ENCODE measurements at places on chromosomes 7 and 10.

GRCh38 chr10:88060762-88061161 lies 197.3 kb downstream of the PTEN start:
- no peak for DNase-seq

GRCh38 chr7:143369678-143370651 lies 7.5 kb upstream of the FAM131B start:
- no peak for DNase-seq

GRCh38 chr7:152617056-152617455 lies 58.9 kb downstream of the XRCC2 start:
- no peak for DNase-seq

DNA sequence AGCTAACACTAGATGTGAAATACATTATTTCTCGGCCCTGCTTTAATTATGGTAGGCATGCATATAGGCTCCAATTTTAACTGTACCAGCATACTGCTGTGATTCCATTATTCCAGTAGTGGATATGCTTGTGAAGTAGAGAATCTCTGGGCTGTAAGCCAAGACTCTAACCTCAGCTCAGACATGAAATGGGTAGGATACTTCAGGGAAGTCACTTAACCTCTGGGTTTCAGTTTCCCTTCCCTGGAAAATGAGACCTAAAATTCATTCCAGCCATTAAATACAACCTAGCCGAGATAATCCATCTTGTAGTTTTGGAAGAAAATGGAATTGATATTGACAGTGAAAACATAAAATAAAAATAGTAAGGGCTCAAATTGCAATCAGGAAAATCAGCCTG lies 59.6 kb upstream of the TRIL start:
- no peak for DNase-seq

DNA sequence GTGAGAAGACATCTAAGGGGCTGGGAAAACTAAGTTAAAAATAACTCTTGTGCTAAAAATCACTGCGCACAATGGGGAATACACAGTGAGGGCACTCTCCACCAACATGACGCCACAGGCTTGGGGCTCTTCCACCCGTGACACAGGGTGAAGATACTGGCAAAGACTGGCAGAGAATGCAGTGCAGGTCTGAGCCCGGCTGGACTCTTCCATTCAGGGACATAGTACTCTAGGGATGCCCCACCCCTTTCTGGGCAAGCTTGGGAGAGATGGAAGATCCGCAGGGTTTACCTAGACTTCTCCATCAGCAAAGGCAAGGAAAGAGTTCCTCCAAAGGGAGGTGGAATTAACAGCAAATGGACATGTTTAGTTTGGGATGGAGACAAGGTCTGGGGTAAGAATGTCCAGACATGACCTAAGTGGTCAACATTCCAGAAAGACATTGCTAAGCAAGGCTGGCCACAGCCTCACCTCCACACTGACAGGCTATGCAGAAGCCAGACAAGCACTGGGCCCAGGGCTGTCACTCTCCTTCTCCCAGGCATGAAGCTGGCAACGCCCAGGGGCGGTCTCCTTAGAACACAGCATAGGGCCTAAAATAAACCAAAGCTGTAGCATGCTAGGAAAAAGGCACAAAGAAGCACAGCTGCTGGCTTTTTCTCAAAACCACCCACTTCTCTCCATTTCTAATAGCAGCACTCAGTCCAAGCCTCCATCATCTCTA lies 28.1 kb downstream of the XPNPEP1 start:
- DNase-seq = no peak

DNA sequence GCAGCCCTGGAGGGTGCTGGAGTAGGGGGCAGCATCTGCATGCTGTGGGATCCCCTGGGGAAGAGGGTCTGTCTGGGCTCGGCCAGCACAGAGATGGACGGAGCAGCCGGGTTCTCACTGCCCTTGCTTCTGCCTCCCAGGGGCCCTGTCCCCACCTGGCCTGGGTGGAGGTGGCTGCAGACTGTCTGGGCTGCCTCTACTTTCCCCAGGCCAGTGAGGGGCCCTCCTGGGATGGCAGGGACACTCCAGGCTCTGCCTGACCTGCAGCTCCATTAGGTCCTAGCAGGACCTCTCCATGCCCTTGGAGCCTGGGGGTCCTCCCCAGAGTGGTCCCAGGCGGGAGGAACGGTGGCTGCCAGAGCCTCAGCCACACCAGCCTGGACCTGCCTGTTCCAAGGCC lies 63.7 kb downstream of the PWWP2B start:
- DNase-seq = no peak

GRCh38 chr7:78367280-78367773 lies 568.8 kb downstream of the PHTF2 start:
- no peak for DNase-seq

DNA sequence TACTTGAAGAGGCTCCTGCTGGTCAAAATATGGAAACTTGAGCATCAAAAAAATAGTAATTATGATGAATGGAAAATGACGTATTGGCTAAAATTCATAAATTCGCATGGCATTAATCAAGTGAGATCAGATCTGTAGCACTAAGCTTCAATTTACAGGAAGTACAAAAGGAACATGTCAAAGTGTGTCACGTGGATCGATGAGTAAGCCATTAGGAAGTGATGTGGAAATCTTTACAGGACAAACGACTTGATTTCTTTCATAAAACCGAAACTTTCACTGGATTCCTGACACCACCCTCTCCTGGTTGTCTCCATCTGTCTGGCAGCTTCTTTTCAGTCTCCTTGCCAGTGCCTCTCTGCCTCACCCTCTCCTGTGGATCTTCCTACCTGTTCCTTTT lies 25.8 kb downstream of the AKR1C8 start:
- no peak for DNase-seq

GRCh38 chr10:77012812-77013500 lies 624.7 kb downstream of the KCNMA1 start:
- DNase-seq = no peak

DNA sequence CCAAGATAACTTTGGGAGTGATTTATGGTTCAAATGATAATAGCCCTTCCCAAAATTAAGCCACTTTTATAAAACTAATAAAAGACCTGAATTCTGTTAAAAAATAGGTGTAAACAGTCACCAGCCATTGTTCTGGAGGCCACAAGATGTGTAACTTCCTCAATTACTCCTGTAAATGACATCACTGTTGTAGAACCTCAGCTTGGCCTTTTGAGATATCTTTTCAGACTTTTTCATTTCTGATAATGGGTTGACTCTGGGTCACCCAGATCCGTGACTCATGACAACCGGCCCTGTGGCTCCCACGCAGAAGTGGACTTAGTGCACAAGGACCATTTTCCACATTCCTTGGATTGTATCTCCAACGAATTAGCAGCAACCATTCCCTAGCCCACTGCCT lies 106.6 kb downstream of the DKK1 start:
- no peak for DNase-seq

GRCh38 chr7:127692200-127692599 lies 40.2 kb downstream of the SND1 start:
- no peak for DNase-seq

DNA sequence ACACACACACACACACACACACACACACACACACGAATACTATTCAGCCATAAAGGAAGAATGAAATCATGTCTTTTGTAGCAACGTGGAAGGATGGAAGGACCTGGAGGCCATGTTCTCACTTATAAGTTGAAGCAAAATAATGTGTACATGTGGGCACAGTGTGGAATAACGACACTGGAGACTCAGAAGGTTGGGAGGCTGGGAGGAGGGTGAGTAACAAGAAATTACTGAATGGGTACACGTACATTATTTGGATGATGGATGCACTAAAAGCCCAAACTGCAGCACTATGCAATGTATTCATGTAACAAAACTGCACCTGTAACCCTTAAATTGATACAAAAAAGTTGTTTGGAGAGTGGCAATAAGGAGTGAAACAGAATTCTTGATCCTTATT lies 32.1 kb downstream of the KMT2C start:
- no peak for DNase-seq

- no peak for DNase-seq
Measured at GRCh38 chr7:129389829-129390228, 44.4 kb upstream of the STRIP2 start.

GRCh38 chr7:1713502-1714484 lies 43.7 kb downstream of the ELFN1 start:
- no peak for DNase-seq

DNA sequence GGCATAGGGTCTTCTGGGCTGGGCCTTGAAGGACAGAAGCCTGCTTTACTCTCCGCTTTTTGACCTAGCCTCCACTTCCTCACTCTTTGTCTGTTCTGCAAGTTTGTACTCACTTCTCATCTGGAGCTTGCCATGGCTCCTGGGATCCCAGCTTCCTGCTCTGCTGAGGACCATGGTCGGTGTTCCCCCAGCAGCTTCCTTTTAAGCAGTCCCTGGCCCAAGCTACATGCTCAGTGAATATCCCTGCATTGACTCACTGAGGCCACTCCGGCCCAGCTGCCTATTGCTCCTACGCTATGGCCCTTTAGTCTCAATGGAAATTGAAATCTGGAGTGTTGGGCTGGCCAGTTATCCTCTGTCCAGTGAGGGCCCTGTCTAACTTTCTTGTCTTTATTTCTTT lies 427.7 kb downstream of the RPS24 start:
- no peak for DNase-seq

GRCh38 chr7:28570970-28571288 lies 158.6 kb downstream of the CREB5 start:
- DNase-seq = no peak

DNA sequence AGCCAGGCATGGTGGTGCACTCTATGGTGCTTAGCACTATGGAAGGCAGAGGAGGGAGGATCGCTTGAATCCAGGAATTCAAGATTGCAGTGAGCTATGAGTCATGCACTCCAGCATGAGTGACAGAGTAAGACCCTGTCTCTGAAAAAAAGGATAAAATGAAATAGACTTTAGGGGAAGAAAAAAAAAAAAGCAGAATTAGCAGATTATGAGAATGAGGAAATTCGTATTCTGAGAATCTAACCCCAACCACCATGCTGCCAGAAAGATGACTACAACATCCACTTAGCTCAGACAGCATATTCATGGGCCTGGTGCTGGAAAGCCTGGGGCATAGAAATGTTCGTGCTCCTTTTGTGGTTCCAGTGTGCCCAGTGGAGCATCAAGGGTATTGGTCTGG lies 63.3 kb downstream of the TMEM26 start:
- DNase-seq = no peak

GRCh38 chr7:137579913-137580640 lies 236.5 kb upstream of the PTN start:
- DNase-seq = no peak

GRCh38 chr7:131131746-131132431 lies 195.8 kb upstream of the MKLN1 start:
- no peak for DNase-seq

DNA sequence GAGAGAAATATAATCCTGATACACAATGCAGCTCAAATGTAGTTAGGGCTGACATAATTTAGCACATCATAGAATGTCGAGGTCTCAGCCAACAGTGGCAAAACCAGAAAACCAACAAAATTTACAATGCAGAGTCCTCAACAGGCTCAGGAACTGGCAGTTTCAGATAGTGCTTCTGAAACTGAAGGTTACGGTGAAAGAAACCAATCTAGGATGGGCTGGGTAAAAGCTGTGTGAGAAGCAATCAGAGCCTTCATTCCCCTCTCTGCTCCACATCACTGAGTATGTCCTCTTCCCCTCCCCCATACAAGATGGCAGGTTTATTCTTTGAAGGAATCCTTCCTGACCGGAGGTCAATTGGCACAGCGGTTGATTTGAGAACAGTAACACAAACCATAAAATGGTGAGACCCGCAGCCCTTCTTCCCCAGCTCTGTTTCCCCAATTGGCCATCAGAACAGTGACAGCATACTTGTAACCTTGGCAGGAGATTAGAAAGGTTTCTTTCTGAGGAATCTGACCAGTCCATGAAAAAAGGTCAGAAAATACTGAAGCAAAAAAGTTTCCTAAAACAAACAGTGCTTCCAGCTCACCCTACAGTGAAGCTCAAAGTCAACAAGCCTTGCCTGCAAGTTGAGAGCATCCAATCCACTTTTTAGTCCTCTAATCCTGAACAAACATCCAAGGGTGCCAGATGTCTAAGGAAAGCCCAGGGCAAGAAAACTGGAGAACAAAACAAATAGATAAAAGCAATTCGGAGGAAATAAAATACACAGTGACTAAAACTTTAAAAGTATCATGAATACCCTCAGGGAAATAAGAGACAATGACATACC lies 53.9 kb upstream of the IL6 start:
- no peak for DNase-seq

DNA sequence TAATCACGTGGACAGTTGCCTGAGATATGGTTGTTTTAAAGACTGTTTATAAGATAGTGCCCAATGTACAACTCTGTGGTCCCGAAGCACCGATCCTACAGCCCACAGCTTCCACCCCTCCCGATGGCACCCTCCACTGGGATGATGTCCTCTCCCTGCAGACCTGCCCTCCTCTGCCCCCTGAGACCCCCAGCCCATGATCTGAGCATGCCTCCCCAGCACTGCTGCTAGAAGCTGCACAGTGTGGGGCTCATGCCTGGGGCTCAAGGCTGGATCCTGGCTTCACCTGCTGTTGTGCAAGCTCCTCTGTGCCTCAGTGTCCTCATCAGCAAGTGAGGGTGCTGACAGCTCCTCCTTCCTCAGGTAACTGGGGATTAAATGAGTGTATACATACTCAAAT lies 254.7 kb upstream of the MKI67 start:
- DNase-seq = no peak

DNA sequence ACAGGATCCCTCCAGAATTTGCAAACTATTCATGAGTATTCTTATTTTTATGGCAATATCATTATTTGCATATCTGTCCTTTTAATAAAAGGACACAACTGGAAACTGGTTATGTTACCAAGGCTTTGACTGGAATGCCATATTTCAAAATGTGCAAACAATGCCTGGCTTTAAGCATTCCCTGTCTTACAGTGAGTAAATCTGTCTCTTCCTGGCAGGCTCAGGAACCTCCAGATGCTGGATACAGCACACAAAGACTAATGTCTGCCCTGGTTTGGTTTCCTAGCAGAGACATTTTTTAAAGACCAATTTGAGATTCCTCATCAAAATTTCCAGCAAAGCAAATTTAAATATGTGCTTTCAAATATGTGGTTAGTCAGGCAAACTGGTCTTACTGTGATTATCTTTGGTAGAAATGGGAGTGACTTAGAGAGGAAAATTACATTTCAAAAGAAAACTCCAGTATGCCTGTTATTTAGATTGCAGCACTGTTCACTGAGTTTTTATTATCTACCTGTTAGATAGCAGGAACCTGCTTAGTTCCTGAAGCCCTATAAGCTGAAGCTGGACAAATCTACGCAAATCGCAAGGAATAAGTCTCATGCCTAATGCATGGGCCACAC lies 31.3 kb downstream of the RNF216 start:
- no peak for DNase-seq

- DNase-seq = no peak
Measured at GRCh38 chr7:88315522-88315921, 8.8 kb upstream of the STEAP4 start.

- no peak for DNase-seq
Measured at GRCh38 chr7:101122933-101123702, 3.8 kb upstream of the SERPINE1 start.

DNA sequence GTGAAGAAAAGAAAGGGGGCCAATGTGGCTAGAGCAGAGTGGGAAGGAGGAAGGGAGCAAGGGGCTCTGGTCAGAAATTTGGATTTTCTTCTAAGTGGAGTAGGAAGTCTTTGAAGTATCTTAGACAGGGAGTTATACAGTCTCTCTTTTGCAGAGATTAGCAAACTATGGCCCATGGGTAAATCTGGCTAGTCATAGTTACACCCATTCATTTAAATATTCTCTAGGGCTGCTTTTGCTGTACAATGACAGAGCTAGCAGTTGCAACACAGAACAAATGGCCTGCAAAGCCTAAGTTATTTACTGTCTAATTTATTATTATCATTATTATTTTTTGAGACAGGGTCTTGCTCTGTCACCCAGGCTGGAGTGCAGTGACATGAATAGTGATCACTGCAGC lies 10.5 kb upstream of the LAMB4 start:
- DNase-seq = no peak

GRCh38 chr10:63711867-63712716 lies 190.9 kb downstream of the REEP3 start:
- no peak for DNase-seq

Measured in forelimb muscle (tissue), 1 donor.